ENCODE measurements at places on chromosomes 13 and 19. TPM values are rescaled to one million over a fixed set of nuclear protein-coding genes. Genes with fewer than 3 reads are reported as not detected.
A peak's percentile ranks its signal among the peaks of the same experiment; 100 is the strongest.

- DNase-seq, result peak; percentile 49
Observed at GRCh38 chr13:113483504-113484293, 6.8 kb downstream of the DCUN1D2 start.

- DNase-seq, result no peak
Observed at GRCh38 chr13:93959796-93960533, 519.5 kb downstream of the DCT start.

GRCh38 chr13:48891586-48891985, 84.1 kb upstream of the FNDC3A start:
- peak; percentile 14 for DNase-seq

GRCh38 chr13:98401934-98402333, 175.0 kb downstream of the STK24 start:
- DNase-seq, result no peak

SULT2A1 gene
- total RNA-seq, result 0.24 TPM

DNA sequence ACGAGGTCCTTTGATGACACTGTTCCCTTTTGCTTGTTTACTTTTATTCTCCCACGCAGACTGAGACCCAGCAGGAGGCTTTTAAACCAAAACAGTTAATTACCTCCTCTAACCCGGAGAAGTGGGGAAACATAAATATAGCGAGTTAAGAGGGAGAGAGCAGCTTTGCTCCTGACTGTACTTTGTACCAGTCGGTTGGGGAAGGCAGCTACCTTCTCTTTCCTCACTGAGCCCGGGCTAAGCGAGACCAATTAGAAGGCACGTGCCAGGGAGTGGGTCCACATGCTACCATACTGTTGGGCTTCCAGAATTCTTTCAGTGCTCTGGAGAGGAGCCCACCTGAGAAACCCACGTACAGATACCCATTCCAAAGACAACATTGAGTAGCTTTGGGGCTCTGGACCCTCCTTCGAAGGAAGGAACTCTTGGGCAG, 124.2 kb downstream of the ZIC5 start:
- no peak for DNase-seq

DNA sequence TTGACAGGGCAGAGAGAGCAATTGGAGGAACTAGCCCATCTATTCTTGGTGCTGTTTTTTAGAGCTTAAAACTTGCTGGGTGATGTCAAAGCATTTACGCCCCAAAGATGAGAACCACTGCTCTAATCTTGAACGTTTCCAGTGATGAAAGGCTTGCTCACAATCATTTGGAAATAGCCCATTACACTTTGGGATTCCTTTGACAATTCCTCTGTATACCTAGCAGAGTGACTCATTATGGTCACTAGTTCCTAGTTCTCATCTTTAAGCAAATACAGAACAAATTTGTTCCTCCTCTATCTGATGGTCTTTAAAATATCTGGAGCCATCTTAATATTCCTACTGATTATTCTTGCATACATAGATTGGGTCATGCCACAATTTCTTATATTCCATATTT, 112.3 kb downstream of the GPC6 start:
- no peak for DNase-seq

- DNase-seq, result peak; percentile 96
Observed at GRCh38 chr19:22532388-22533300, 101.5 kb upstream of the ZNF492 start.

DNA sequence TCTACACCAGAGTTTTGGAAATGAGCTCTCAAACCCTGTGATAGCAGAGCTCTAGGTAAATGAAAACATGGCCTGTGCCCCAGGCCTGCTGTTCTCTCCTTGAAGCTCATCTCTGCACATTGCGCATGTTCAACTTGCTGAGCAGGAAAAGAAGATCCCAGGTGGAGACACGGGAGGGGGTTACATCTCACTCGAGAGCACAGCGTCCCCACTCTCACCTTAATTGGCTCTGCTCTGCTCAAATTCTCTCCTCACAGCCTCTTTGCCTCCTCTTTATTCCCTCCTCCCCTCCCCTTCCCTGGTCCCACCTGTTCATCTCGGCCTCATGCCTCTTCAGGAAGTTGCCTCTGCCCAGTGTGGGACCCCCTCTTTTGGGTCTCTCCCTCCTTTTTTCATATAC, 44.7 kb downstream of the RGCC start:
- no peak for DNase-seq

DNA sequence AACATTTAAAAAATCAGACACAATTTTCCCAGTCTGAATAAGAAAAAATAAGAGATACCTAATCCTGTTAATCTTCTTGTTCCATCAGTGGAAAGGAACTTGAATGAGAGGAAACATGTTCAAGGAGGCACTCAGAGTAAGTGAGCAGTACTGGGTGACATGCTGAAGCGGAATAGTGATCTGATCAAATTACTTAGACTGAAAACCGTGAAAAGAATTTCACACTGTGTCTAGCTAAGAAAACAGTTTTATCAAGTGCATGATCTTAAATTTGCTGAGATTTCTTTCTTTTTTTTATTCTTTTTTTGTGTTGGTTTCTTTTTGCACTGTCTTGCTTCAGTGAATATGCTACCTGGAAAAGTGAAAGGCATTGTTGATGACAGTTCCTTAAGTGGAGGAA, 249.5 kb upstream of the SLC10A2 start:
- DNase-seq, result no peak

- no peak for DNase-seq
Observed at GRCh38 chr19:31255831-31256592, 93.2 kb downstream of the TSHZ3 start.

Data from testis (tissue), 5 donors.